ENCODE measurements at places on chromosomes 5 and 9.

DNA sequence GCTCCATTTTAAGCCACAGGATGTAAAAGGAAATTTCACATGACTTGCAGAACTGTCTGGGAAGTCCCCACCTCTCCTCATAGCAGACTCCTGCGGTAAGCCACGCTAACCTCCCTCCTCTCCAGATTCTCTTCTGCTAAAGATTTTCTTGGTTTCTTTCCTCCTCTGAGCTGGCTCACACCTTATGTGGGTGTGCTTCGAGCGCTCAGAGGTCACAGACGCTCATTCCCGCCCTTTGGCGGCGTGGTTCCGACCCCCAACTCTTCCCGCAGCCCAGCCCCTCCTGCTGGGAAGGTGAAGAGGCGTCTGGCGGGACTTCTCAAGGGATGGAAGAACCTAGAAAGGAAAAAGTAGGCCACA is 32.9 kb upstream of the CDK20 start:
- no peak for DNase-seq

DNA sequence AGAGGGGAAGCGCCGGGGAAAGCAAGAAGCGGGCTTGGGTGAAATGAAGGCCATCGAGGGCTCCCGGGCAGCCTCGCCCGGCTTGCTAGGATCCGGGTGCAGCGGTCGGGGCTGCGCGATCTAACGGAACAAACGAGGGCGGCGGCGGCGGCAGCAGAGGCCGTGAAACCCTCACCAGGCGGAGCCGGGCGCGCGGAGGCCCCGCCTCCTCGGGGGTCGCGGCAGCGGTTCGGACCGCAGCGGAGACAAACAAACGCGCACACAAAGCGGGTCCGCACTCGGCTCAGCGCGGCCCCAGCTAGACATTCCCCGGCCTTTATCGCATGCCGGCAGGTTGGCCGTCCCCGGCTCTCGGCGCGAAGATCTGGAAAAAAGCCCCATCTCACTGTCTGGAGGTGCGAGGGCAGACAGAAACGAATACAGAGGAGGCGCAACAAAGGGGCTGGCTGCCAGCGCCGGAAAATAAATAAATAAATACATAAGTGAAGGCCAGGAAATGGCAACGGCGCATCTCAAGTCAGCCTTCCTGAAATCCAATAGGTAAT is 10.5 kb upstream of the TRIM36 start:
- no peak for DNase-seq

DNA sequence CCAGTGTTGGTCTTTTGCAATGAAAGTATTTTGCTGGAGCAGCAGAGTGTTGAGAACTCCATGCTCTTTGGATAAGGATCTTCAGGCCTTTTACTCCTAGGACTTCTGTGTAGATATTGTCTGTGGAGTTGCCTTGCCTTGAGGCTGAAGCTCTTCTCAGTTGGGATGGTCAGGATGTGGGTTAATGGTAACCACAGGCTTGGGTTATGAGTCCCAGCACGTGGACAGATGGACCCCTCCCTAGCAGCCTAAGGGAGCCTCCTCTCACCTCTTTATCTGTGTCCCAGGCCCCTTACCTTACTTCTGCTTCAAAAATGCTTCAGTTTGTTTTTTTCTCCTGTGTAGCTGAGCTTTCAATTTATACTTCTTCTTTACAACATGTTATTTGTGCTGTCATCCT is 109.9 kb downstream of the MEGF10 start:
- DNase-seq: no peak

- no peak for DNase-seq
These were observed 204.5 kb downstream of the HSPA4 start for GRCh38 chr5:133256276-133256675.
